Fibroblast of the aortic adventitia (primary cell): ENCODE measurements at places on chromosomes 6 and 20.
A peak's percentile ranks its signal among the peaks of the same experiment; 100 is the strongest.

DNA sequence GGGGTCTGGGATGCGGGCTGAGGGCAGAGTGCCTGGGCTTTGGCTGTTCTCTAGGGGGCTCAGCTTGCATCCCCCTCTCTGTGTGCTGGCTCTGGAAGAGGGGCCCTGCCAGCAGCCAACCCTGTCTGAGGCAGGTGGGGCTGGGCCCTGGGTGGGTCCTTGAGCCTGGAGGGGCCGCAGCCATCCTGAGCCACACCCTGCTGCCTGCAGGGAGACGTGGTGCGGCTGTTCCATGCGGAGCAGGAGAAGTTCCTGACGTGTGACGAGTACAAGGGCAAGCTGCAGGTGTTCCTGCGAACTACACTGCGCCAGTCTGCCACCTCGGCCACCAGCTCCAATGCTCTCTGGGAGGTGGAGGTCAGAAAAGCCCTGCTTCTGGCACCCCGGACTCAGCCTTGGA, 41.2 kb downstream of the ITPR3 start:
- DNase-seq = no peak

DNA sequence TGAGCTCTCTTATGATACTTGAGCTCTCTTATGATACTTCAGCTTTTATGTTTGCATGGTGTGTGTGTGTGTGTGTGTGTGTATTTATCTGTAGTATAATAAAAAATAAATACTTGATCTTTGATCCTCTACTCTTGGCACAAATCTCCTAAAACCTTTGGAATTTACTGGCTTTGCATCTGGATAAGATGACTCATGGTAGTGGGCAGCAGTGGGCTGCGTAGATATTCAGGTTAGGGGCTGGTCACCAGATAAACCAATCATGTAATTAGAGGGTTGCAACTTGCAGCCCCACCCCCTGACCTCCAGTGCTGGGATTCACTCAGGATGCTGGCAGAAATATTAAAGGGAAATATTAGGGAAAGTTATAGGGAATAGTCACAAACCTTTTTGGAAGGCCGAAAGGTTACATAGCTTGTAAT, 151.9 kb upstream of the COL21A1 start:
- DNase-seq = peak; percentile 39

DNA sequence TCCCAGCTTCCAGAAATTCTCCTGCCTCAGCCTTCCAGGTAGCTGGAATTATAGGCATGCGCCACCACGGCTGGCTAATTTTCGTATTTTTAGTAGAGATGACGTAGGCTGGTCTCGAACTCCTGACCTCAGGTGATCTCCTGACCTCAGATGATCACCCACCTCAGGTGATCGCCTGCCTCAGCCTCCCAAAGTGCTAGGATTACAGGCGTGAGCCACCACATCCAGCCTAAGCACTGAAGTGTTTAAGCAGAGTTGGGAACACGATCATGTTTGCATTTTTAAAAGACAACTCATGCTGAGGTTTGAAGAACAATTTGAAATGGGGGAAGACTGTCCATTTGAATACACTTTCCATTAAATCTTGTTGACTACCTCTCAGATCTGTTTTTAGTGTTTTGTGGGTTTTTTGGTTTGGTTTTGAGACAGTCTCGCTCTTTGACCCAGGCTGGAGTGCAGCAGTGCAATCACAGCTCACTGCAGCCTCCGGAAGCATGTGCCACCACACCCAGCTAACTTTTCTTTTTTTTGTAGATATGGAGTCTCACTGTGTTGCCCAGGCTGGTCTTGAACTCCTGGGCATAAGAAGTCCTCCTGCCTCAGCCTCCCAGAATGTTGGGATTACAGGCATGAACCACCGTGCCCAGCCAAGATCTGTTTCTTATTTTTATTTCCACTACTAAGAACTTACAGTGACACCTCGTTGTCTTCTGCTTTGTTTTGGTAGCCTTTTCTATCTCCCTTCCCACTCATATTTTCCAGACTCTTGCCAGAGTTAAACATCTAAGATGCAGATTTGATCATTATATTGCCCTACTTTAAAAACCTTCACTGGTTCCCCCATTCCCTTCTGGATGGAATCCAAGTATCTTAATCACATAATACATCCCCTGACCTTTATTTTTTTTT, 5.5 kb downstream of the CASP8AP2 start:
- DNase-seq = no peak

DNA sequence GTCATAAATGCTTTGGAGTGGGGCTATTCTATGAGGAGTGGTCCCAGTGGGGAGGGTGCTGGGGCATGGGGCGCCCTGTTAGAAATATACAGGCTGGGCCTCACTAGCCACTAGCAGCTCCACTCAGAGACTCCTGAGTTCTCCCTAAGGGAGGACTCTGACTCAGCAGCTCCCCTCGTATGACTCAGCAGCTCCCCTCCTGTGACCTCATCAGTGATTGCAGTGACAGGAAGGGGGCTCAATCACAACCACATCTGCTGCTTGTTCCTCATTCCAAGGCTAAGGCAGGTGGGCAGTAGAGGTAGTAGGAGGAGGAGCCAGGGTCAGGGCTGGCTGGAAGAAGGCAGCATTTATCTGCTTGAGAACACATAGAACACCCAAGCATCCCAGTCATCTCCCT, 73.7 kb downstream of the PRND start:
- peak; percentile 73 for DNase-seq

DNA sequence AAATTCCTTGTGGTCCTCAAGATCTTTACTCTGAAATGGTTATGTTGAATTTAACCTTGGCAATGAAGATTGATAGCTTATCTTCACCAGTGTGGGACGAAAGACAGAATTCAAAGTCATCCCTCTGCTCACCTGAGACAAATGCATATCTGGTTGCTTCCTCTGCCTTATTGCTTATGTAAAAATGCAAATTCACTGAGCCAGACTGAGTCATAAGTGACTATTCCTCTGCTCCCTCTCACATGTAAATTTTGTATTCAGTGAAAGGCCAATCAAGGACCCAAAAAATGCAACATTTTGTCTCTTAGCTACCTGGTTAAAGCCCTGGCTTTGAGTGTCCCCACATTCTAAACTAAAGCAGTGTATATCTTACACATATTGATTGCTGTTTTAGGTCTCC, 593.1 kb upstream of the GJE1 start:
- no peak for DNase-seq
